A172 (cell line): ENCODE measurements at places on chromosomes 7 and 10. TPM values are rescaled to one million over a fixed set of nuclear protein-coding genes. Genes with fewer than 3 reads are reported as not detected.

The SPOCK2 gene
- 0.02 and 0.53 TPM in 2 replicates for total RNA-seq

The FRA10AC1 gene
- total RNA-seq = 5.4 and 8.3 TPM in 2 replicates

- DNase-seq = no peak
Measured at GRCh38 chr10:619710-620109, 69.8 kb downstream of the DIP2C start.

DNA sequence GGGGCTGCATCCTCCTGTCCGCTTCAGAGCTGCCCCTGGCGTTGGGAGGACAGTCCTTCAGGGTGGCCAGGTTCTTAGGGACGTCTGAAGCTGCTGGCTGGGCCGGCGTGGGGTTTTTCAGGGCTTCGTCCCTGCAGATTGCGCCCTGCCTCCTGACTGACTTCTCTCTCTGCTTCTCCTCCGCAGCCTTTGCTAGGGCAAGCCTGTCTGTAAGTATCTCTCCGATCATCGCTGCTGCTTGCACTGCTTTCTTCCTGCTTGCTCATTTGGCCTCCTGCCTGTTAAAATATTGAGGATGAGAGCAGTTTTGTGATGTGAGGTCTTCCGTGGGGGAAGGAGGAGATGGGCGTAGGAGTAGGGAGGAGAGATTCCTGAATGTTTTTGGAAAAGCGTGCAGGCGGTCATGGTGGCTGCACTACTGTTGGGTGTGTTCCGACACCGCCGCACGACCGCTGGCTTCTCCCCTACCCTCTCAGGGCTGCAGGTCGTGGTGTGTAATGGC lies 25.3 kb downstream of the PFKFB3 start:
- DNase-seq = peak; percentile 63

DNA sequence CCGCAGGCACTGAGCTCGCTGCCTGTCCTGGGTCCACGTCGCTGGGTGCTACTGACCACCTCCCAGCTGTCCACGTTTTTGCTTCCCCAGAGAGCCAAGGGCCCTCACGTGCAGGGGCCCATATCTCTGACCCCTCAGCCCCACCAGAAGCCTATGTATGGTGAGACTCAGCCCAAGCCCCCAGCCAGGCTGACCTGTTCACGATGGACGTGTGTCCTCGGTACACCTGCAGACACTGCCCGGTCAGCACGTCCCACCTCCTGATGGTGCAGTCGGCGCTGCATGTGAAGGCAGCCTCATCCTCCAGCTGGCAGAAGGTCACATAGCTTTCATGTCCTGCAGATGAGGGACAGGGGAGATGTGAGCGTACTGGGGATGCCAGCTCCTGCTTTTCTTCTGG lies 9.9 kb downstream of the WDR86 start:
- DNase-seq = no peak

DNA sequence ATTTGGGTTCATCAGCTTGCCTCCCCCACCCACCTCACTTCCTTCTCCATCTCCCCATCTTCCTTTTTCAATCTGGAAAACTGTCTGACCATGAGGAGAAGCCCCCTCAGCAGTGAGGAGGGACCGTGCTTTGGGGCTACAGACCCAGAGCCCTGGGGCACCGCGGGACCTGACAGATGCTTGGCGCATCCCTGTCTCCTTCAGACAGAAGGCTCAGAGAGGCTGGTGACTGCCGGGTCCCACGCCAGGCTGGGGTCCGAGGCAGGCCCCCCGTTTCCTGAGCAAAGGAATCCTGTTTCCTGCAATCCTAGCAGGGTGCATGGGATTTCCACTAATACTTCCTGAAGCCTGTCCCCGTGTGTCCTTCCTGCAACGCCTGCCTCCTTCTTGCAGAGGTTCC lies 147.0 kb downstream of the FANK1 start:
- no peak for DNase-seq
